ENCODE measurements at places on chromosomes 3 and 15.

GRCh38 chr3:71847794-71848193 lies 62.8 kb upstream of the PROK2 start:
- DNase-seq, result no peak

GRCh38 chr3:117600112-117600511 lies 890.5 kb downstream of the TUSC7 start:
- DNase-seq, result no peak

DNA sequence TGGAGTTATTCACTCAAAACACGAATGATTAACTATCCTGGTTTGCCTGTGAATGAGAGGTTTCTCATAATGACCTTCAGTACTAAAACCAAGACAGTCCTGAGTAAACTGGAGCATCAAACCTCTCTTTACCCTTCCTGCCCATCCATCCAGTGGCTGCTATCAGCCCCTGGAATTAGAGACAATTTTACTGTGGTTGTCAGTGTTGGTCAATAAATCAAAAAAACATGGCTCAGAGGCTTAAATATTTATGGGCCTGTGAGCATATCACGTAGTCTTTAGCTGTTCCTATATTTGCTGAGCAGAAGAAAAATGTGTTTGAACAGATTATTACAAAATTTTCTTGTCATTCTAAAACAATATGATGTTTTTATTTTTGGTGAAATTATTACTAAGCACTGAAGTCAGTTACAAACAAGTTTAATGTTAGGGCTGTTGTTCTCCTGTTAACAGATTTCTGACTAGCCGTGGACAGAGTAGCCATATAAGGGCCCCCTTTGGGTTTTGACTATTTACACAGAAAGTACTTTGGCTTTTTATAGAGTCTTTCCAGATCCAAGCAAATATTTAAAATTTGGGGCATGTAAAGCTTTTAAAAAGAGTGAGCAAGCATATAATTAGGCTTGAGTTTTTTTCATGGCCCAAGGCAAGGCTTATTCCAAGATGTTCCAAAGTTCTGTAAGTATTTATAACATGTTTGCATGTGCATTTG lies 580.9 kb downstream of the DIPK2A start:
- DNase-seq, result no peak

DNA sequence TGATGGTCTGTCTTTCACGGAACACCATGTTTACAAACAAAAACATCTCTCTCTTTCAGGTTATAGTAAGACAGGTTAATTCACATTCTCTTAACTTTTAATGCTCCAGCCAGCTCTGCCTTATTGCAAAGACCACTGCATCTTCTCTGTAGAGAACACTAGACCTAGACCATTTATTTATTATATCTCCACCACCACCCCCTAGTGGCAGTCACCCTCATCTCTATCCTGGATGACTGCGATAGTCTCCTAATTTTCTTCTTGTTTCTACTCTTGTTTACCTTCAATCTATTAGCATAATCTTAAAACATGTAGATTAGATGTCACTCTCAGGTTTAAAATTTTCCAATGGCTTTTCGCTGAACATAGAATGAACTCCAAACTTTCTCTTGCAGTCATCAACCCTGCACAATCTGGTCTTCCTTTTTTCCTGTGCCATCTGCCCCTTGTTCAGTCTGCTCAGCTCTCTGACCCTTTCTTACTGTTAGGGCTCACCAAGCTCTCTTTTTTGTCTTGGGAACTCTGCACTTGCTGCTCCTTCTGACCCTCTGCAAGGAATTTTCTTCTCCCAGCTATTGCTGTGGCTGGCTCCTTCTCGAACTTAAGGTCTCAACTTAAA lies 155.6 kb downstream of the SQOR start:
- DNase-seq, result peak; percentile 2

DNA sequence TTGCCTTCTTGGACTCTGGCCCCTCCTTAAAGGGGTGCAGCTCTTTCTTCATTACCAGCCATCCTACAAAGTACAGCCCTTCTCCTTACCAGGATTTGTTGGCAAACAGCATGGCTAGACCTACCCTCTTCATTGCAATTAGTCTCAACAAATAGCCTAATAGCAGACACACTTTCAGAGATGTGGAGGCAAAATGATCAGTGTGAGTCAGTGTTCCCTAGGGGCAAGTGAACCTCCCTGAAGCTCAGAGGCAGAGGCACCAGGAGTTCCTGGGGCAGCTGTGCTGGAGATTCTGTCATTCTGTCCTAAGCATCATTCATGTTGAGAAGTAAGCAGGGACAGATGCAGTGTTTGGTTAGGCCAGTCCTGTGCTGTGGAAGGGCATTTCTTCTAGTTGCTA lies 14.6 kb upstream of the MECOM start:
- no peak for DNase-seq

DNA sequence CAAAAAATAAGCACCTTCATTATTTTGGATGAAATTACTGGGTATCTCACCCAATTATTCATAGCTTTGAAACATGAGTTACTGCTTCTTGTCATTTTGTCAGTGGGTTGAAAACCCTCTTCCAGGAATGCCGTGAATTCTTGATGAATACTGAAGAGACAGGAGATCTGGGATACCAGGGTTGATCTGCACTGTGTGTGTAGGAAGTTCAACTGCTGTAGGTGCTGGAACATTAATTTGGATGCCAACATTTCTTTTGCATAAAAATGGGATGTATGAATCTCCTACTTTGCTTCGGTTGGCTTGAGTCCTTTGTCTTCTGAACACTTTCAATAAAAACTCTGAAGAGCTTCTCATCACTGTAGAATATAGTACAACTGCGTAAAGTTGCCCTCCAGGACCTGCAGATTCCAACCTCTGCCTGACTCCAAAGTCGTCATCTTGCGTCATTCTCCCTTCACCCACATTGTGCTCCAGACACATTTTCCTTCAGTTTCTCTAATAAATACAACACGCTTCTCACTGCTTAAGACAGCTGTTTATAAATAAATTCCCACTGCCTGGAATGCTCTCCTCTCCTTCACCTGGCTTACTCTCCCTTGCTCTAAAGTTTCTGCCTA lies 312.7 kb upstream of the TGFBR2 start:
- DNase-seq, result no peak

DNA sequence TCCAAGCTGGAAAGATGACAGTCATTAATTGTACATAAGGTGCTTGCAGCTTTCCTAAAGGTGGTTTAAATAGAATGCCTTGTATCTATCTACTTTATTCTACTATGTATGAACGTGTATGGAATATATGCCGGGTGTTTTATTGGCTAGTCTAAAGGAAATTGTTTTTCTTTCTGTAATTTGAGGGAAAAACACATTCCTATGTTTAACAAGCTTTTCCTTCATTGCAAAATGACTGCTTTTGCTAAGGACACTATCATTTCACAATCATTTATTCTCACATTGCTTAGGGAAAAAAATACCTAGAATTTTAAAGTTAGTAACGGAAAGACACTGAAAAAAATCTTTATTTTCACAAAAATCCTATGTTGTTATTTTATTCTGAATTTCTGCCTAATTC lies 141.7 kb downstream of the WDR76 start:
- DNase-seq, result no peak

DNA sequence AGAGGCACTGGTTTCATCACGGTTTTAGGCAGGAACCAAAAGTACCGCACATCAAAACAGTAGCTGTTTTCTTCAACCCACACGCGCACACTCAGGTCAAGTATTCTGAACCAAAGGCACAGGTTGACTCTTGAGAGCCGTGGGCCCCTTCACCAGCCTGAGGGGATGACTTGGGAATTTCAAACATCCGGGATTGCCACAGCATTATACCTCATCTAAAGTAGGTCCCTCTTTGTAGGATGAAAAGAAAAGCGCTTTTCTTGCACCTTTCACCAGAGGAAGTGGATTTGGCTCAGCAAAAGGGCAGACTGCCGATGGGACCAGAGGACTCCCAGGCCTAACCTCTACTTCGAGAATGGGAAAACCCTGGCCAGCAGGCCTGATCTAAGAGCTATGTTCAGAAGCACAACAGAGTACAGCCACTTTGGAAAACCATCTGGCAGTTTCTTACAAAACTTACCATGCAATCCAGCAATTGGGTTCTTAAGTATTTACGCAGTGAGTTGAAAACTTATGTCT lies 88.2 kb upstream of the PROK2 start:
- DNase-seq, result no peak

- DNase-seq, result peak; percentile 6
Measured at GRCh38 chr3:197028728-197029510, 698 bp downstream of the MELTF start.

- DNase-seq, result no peak
Measured at GRCh38 chr15:81341351-81341750, 17.4 kb upstream of the STARD5 start.

GRCh38 chr3:170864525-170865208 lies 5.3 kb downstream of the RPL22L1 start:
- no peak for DNase-seq

DNA sequence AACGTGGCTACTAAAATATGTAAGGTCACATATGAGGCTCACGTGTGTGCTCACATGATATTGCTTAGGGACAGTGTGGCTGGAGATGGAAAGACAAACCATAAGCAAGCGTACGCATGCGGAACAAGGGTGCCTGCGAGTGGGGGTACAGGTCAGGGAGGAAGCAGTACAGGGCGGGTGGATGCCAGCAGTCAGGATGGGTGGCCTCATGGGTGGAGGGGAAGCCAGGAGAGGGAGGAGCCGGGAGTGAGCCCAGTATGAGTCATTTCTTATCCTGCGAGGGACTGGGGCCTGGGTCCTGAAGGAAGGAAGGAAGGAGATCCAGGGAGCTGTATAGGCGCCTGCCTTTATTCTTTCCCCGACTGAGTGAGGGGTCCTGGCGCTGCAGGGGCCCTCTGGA lies 42.0 kb upstream of the CGNL1 start:
- no peak for DNase-seq

- DNase-seq, result peak; percentile 37
Measured at GRCh38 chr3:32018757-32019564, 37.4 kb downstream of the ZNF860 start.

DNA sequence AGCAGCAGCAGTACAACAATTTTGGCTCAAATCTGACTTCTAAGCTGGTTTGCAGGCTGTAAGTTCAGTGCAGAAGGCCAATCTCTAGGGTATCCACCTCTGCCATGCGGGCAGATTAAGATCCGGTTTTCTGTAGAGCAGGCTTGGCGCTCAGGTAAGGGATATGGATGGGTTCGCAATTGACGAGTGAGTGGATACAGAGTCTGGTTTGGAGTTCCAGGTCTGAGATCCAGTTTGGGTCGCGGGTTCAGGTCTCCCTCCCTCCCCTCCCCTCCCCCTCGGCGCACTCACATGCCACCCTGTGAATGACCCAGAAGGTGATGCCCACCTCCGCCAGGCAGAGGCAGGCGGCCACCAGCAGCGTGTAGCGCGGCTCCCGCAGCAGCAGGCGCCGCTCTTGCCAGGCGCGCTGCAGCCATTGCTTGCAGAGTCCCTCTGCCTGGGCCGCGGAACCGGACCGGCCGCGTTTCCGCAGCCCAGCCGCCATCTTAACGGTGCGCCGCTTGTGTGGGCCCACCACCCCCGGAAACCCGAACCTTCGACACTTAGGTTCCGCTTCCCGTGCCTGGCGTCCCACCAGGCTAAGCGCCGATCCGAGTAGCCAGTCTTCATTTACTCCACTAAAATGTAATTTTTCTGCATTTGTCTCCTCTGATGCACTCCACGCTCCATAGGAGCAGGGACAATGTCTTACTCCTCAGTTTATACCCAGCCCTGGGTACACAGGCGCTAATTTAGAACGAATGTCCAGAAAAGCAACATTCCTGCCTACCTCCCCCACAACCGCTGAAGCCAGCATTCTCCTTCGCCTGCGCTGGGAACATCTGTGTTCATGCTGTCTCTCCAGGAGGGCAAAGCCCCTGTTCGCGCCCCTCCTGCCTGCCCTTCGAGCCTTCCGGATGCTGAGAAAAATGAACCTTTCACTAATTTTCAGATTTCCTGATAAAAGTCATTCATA lies at the start of gene ALG3:
Gene ALG3, minus strand, starts transcription at position 509 of the 958 bp plus-strand sequence. Its CDS starts 22 bp downstream, at position 487.
- DNase-seq, result peak; percentile 89

GRCh38 chr3:62210011-62210410 lies 163.3 kb downstream of the FEZF2 start:
- DNase-seq, result no peak

DNA sequence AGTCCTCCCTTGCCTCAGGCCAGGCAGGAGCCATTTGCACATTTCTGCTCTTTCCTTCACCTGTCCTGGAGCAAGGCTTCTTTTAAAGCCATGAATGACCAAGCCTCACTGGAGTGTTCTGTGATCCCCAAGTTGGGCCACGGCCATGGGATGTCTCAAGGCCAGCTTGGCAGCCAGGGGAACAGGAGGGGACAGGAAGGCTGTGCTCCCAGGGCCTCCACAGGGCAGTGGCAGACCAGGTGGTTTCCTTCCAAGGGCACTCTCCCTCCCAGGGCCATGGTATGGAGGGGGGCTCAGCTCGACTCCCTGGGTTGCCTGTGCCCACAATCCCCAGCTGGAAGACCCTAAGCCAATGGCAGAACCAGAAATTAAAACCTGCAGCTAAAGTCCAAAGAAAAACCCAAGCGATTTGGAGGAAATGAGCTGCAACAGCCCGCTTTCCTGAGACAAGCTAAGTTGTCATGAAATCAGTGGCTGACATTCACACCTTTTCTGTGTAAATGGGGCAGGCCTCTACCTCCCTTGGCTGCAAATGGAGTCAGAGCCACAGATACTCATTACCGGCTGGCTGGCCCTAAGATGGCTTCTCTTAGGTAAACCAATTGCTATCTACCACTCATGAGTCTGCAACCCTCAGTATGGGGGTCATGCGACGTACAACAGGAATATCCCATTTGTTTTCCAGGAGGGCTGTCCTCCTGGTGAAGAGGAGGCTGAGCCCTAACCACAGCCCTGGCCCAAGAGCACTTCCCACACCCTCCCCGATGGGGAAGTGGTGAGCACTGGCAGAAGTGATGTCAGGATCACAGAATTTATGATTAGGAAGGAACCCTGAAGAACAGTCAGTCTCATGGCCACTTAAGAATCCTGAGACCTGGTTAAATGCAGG lies 83.3 kb downstream of the SNRK start:
- no peak for DNase-seq

GRCh38 chr15:67066959-67067853 lies 1.8 kb downstream of the SMAD3 start:
- DNase-seq, result no peak

GRCh38 chr15:23642413-23643044 lies 5.1 kb downstream of the MAGEL2 start:
- DNase-seq, result peak; percentile 24

- DNase-seq, result no peak
Measured at GRCh38 chr3:193794002-193794881, 201.2 kb downstream of the OPA1 start.

DNA sequence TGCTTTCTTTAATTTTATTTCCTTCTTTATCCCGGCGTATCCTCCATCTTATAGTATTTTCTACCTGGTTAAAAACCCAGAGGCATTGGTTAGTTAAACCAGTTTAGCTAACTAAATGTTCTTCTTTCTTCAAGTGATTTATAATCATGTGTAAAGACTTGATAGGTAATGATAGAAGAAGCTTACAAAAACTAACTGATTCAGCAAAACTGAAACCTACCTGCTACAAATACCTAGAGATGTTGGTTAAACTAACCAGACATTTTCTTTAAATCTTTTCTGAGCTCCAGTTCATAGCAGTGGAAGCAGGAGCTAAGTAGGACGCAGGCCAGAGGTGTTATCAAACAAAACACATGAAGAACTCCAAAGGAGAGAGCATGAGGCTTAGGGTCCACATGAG lies 44.8 kb downstream of the LEO1 start:
- DNase-seq, result no peak
